ENCODE measurements at places on chromosomes 16 and 17. TPM values are rescaled to one million over a fixed set of nuclear protein-coding genes. Genes with fewer than 3 reads are reported as not detected.

The FOXC2 gene
- total RNA-seq = 2.7 TPM

The C16orf96 gene
- total RNA-seq = 0.04 TPM

The ALOX15 gene
- 0.17 TPM for total RNA-seq

The KCNJ2 gene
- total RNA-seq = 0.08 TPM

The IST1 gene
- total RNA-seq = 165 TPM

The TMEM204 gene
- not detected for total RNA-seq

The SLC13A5 gene
- 0.11 TPM for total RNA-seq

The DCTN5 gene
- 75.2 TPM for total RNA-seq

The ZNF385C gene
- not detected for total RNA-seq

The KCNG4 gene
- not detected for total RNA-seq

The CCL1 gene
- total RNA-seq = not detected

The SLFN12 gene
- total RNA-seq = not detected

The NIP7 gene
- 50.6 TPM for total RNA-seq

The KRT39 gene
- not detected for total RNA-seq

The TNK1 gene
- total RNA-seq = 1.9 TPM

The TBC1D3I gene
- total RNA-seq = 0.46 TPM

The STH gene
- not detected for total RNA-seq

The JMJD6 gene
- 81.2 TPM for total RNA-seq

The DPEP3 gene
- total RNA-seq = not detected

The GJC1 gene
- 35.8 TPM for total RNA-seq

The ZFP3 gene
- 0.81 TPM for total RNA-seq

The KRT15 gene
- 5.1 TPM for total RNA-seq

The SLC16A3 gene
- 146 TPM for total RNA-seq

The FSCN2 gene
- 2.0 TPM for total RNA-seq

The LITAFD gene
- not detected for total RNA-seq

The NACA2 gene
- not detected for total RNA-seq

The PRSS53 gene
- 1.1 TPM for total RNA-seq

The SPATA22 gene
- total RNA-seq = not detected

The BRICD5 gene
- 6.7 TPM for total RNA-seq

The LHX1 gene
- 1.6 TPM for total RNA-seq

The EPOP gene
- total RNA-seq = 15.5 TPM

The ARSG gene
- total RNA-seq = 1.9 TPM

The DPEP1 gene
- 1.0 TPM for total RNA-seq

The KRTAP4-1 gene
- not detected for total RNA-seq

The CPNE7 gene
- total RNA-seq = 47.2 TPM

The EVPL gene
- 20.9 TPM for total RNA-seq

The RMI2 gene
- 37.1 TPM for total RNA-seq

The SLC9A5 gene
- total RNA-seq = 1.7 TPM

The SPATA33 gene
- 13.9 TPM for total RNA-seq

The P2RX5 gene
- total RNA-seq = 23.8 TPM

The TP53 gene
- 49.6 TPM for total RNA-seq

The ZG16 gene
- total RNA-seq = not detected
